ENCODE measurements at places on chromosomes 4 and X. TPM values are rescaled to one million over a fixed set of nuclear protein-coding genes. Genes with fewer than 3 reads are reported as not detected.

LGI2 gene
- total RNA-seq = 2.0 TPM

CCNA2 gene
- 6.9 TPM for total RNA-seq

TMEM128 gene
- 46.5 TPM for total RNA-seq

GRCh38 chr4:66885501-66886165 lies 659.7 kb downstream of the CENPC start:
- no peak for DNase-seq

GRCh38 chrX:84715315-84715714 lies 213.1 kb upstream of the HDX start:
- no peak for DNase-seq

DNA sequence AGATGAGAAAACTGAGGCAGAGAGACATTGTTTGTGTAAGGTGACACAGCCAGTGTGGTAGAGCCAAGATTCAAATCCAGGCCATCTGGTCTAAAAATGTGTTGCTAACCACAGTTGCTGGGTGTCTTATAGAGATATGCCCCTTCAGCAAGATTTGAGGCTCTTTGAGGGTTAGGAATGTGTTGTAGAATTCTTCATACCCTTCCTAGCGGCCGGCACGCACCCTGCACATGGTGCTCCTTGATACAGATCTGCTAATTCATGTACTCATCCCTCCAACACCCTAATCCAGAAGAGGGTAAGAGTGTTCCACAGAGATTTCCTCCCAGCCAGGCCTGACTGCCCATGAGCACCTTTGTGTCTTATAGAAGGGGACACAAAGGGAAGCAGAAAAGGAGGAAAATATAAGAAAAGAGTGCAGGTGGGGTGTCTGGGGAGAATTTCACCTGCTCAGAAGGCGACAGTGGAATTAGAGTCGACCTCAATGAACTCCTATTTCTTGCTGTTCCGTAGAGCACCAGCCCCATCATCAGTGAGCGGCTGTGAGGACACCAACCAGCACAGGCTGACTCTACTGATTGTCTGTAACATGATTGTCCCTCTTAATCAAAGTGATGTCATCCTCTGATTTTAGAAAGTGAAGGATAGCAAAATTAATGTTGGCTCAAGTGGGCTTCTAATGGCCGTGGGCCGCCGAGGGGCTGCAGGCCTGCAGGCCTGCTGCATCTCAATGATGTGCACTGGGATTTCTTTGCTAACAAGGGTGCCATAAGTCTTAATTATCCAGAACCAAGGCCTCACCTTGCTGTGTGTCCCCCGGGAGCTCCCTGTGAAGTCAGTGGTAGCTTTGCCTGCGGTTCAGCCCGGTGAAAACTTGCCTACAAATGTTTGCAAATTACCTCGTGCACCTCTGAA lies 24.2 kb upstream of the SMIM20 start:
- no peak for DNase-seq

- DNase-seq = no peak
These were observed 1.6 kb downstream of the OPRPN start for GRCh38 chr4:70399319-70399718.

DNA sequence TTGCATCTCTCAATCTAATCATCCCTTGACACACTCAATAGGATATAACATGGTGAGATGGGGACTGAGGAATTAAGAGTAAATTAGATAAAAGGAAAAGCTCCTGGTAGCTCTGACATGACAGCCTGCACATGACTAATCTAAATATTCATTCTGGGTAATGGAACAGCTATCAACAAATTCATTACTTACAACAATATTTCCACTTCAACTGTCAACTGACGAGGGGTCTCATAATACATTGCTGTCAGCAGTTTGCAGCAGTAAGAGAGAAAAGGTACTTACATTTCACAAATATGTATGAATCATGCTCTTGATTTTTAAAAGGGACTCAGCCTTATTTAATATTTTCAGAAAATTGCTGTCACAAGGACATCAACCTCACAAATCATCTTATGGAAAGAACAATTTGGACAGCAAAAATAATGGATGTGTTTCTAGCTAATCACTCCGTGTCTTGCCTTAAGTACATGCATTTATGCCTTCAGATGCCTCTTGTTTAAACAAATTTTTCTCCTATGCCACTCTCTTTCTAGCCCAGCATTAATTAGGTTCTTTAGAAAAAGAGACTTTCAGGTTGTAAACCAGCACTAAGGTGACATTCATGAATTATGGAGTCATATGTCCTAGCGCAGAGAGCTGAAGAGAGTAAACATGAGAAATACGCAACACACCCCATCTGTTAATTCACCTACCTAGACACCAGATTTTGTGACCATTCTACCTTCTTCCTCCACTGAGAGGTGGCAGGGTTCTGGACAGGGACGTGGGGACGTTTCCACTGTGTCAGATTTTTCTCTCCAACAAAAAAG lies 99.6 kb upstream of the TMEM150C start:
- no peak for DNase-seq

DNA sequence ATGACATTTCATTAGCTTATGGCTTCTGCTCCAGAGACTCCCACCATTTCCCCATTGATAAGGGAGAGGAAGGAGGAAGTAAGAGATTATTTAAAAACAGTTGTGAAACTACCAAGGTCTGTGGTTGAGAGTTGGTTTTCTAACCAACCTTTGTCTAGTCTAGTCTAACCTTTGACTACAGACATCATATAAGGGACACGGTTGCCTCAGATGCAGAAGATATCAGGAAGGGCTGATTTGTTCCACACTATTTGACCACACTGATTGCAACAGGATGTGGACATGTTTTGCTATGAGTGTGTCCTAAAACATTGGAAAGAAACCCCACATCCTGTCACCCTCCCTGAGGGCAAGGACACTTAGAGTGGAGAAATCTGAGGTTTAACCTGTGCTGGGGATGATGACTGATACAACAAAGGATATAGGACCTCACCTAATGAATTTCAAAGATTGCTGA lies 53.0 kb downstream of the COQ2 start:
- no peak for DNase-seq

GRCh38 chr4:171266671-171267070 lies 546.5 kb upstream of the GALNTL6 start:
- no peak for DNase-seq

DNA sequence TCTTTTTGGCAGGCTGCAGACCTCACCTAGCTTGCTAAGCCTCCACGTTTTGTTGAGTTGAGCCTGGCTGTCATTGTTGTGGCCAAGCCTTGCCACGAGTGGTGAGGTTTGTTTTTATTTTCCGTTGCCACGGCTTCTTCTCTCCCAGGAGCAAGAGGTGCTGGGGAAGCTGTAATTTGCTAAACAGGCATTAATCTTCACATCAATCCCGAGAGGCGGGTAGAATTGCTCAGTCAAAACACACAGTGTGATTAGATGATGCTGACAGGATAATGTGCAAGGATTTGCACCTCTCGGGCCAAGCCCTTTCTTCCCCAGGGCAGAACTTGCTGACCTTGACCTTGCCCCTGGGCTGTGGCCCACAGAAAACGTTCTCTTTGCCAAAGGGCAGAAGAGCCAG lies 72.2 kb upstream of the ATP6AP2 start:
- no peak for DNase-seq

DNA sequence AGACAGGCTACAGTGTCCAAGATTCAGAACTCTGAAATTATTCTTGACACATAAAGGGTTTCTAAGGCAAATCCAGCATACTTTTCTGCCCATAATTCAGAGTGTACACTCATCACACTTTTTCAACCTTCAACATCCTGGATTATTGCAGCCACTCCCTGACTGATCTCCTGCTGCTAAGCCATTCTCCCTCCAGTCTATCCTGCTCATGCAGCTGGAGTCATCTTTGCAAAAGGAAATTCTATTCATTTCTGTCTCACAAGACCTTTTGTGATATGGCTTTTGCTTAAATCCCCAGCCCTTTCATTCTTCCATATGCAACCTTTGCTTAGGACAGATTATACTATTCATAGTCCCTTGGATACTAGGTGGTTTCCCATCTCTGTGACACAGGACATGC lies 236.1 kb upstream of the LDB2 start:
- DNase-seq = no peak

GRCh38 chrX:153905481-153906095 lies 1.1 kb downstream of the AVPR2 start:
- DNase-seq = no peak

DNA sequence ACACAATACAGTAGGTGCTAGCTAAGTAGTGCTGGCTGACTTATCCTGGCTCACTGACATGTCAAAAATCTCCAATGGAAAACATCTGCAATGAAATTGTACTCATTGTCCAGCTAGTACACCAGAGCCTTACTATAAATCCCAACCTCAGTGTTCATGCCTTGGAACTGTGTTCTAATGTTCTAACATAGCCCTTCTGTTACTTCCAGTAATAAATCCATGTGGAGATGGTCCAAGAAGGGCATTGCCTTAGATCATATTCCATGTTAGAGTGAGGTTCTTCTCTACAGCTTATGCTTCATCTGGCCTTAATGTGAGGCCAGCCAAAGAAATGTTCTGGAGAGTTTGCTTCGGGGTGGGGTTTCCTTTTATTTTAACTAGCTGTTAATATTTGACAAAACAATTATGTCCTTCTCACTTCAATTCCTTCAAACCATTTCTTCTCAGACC lies 25.1 kb downstream of the ENOX2 start:
- no peak for DNase-seq

DNA sequence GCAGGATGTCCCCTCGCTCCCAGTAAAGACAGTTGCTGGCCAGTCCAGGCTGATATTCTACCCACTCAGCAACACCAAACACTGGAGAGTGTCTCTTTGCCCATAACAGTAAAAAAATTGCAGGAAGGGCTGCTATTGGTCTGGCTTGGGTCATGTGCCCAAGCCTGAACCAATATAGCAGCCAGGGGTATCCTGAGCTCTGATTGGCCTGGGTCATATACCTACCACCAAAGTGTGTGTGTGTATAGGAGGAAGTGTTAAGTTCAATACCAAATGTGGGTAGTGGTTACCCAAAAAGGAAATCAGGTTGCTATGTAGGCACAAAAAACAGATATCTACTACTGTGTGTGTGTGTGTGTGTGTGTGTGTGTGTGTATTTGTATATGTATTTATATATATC lies 373.2 kb downstream of the BCOR start:
- no peak for DNase-seq

- DNase-seq = no peak
These were observed 56.6 kb upstream of the TMEM184C start for GRCh38 chr4:147560625-147561024.

- DNase-seq = no peak
These were observed 94.1 kb downstream of the ATRX start for GRCh38 chrX:77691916-77692315.

DNA sequence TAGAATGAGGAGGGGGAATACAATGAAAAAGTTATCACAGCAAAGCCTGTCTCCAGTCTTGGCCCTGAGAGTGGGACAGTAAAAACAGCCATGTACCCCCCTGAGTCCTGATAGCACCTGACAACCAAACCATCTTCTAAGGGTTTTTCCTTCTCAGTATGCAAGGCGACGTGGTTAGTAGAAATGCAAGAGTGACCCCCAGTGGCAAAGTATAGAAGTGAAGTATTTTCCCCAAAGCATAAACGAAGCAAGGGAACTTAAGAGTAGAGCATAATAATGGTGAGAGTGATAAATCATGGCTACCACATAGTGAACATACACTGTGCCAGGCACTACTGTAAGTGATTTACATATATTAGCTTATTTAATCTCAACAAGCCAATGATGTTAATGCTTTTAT lies 52.8 kb downstream of the FAM47C start:
- DNase-seq = no peak

DNA sequence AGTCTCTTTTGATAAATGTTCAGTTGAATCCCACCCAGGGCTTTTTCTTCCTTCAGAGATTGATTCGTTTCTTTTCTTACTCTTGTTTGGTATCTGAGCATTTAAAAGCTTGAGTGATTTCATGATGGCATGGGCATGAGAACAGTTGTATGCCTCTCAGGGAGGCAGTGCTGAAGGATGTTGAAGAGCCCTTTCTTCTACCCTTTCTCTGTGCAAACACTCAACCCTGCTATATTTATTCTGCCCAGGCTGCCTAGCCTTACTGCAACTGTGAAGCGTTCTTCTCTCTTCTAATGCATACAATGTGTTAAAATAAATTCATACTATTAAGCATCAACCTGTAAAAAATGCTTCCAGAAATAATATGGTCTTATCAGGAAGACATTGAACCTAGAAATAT lies 367.6 kb upstream of the LCORL start:
- no peak for DNase-seq

DNA sequence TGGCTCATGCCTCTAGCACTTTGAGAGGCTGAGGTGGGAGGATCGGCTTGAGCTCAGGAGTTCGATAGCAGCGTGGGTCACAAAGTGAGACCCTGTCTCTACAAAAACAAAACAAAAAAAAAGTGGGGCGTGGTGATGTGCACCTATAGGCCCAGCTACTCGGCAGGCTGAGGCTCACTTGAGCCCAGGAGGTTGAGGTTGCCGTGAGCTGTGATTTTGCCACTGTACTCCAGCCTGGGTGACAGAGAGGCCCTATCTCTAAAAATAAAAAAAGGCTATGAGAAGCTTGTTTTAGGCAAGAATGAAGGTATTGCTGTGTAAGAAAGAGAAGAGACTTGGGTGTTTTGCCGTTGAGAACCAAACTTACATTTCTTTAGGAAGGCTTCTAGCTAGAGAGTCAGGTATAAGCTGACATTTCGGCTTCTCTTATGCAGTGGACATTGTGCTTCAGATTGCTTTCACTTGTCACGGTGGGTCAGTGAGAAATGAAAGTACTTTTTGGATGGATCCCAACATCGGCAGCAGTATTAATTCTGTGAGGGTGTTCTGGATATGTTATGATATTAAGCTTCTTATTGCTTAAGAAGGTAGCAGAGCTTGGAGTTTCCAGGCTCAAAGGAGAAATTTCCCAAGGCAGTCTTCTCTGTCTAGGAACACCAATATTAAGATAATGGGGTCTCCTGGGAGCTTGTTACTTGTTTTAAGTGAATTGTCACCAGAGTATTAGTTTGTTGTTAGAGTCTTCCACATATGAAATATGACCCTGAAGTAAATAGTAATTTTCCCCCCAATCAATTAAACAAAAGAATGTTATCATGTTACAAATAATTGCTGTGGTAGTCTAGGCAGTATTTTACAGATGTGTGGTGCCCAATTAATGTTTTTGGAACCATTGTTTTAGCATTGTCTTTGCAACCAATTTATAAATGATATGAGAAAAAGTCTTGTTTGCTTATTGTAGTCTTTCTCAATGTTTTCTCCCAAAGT lies 17.6 kb downstream of the TMEM131L start:
- DNase-seq = no peak

DNA sequence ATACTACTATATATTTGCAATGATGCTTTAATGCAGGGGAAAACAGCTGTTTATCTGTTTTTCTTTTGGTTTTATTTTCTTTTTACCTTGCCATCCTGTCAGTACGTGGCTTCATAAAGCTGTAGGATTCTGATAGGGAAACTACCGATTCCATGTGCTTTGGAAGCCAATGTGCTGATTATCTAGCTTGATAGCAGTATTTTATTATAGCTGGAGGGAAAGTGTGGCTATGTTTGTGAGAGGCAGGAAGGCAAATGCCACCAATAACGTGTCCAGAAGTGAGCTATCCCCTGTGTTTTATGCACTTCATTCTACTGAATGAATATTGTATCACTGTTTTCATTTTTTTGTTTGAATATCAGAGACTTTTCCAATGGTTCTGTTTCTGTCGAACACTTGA lies 43.7 kb downstream of the IL15 start:
- DNase-seq = no peak

All from frontal cortex (tissue), 4 donors.